Retina (tissue), 1 donor: ENCODE measurements at places on chromosomes 16 and 17.

DNA sequence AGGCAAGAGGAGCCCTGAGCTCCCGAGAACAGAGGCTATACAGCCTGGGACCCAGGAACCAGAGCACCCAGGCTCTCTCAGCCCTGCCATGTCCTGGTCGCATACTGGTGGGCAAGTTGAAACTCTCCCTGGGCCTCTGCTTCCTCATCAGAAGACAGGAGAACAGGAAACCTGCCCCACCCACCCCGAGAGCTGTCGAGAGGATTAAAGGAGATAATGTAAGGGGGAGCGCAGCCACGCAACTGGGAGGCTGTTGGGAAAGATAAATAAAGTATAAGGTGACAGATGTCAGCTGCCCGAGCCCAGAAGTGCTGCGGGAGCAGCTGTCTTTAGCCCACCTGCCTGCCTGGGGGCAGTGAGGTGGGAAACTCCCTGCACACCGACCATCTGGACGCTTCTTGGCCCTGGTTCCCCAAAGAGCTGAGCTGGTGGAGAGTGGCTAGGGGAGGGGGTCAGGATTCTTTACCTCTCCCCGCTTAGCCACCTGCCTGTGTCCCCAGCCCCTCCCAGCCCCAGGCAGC is 6.8 kb downstream of the KIF19 start:
- DNase-seq: peak; percentile 61

DNA sequence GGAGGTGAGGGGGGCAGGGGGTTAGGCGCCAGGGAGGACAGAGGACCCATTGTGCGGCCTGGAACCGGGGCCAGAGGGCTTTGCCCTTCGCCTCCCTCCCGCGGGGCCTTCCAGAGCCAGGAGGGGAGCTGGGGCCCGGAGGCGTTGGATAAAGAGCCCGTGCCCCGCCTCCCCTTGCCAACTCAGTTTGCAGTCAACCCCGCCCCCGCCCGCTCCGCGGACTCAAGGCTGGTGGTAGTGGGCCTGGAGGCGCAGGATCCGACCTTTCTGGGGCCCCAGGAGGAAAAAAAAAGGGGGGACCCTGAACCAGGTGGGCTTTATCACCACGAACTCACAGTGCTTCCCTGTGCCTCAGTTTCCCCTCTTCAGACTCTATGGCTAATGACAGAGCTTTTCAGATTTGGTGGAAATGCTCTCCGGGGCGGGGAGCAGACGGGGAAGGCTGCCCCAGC is 2.0 kb upstream of the SPHK1 start:
- peak; percentile 76 for DNase-seq

DNA sequence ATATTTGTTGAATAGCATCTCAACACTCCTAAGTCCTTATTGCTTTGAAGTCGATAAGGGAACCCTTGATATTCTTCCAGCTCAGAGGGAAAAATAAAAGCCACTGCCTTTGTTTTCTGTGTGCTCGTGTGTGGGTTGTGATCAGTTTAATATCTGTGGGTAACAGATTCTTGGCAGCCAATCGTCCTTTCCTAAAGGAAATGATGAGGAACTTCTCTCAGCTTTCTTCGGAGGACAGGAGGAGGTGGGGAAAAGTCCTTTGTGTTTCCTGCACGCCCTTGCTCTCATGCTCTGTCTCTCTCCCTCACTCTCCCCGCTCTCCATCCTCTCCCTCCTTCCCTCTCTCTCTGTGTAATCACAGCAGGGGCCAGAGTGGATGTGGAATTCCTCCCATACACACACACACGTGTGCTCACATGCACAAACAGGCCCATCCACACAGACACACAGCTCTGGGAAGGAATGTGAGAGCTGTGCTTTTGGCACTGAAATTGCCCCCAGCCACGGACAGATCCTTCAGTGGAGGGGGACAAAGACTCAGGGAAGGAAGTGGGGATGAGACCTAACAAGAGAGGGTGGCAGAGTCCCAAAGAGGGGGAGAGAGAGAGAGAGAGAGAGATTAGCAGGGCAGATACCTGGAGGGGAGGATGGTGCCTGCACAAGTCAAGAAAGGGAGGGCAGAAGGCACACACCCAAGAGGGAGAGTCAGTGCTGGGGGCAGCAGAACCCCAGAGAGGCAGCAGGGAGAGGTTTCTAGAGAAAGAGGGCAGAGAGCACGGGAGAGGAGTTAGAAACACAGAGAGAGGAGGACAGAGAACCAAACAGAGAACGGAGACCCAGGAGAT is 83.5 kb upstream of the PLCG2 start:
- DNase-seq: no peak

DNA sequence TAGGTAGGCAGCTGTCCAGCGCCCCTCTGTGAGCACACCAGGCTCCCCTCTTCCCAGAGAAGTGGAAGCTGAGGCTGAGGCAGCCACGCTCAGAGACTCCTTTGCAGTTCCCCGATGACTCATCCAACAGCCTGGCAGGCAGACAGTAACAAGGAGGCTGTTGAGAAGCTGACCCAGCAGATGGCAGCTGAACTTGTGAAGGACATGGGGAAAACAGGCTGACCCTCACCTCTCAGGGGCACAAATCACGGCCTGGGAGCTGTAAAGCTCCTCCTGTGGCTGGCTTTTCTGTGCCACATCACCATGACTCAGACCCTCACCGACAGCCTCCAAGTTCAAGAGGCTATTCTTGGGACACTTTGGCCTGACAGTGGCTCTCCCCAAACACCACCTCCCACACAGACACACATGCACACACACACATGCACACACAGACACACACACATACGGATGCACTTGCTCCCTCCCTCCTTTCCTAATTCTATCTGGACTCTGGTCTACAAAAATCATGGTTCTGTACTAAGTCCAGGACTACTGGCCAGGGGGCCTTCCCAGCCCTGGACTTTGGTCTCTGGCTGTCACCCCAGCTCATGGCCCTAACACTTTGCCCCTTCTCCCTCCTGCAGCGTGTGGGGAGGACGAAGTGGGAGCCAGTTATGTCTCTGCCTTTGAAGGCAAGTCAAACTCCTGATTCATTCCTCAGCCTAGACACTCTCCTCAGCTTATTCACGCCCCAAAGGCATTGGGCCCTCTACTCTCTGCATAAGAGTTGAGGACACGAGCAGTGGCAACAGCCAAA is 23.2 kb downstream of the MAP3K14 start:
- DNase-seq: no peak

DNA sequence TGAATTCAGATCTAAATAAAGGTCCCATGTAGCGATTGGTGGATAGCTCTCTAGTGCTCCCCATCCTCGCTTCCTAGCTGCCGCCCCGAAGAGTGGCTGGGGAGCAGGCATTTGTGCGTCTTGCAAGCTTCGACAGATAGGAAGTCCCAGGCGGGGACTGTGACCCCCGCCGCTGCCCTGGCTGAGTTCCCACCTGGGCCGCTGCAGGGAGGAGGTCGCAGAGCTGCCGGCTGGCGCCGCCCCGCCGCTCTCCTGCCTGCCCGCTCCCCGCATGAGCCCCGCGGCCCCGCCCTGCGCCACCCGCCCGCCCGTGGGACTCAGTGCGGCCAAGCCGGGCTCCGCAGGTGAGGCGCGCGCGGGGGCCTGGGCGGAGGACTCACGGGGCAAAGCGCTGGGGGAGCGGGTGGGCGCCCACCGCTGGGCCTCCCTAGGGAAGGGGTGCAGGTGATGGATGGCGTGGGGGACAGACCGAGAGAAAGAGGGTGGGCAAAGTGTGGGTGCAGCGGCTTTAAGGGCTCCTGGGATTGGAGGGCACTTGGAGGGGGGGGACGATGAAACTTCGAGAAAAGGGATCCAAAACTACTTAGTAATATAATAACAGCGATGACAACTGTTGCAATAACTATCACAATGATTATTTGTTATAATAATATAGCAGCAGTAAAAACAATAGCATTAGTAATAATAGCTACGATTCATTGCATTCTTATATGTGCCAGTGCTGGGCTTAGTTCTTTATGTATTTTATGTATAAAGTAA is at the start of gene OTOA:
Gene OTOA, plus strand, starts transcription at position 80 of the 759 bp plus-strand sequence. CDS start 14,547 bp downstream, outside the sequence.
- no peak for DNase-seq

- DNase-seq: peak; percentile 31
These were observed 353.2 kb downstream of the MAF start for GRCh38 chr16:79247386-79247785.

DNA sequence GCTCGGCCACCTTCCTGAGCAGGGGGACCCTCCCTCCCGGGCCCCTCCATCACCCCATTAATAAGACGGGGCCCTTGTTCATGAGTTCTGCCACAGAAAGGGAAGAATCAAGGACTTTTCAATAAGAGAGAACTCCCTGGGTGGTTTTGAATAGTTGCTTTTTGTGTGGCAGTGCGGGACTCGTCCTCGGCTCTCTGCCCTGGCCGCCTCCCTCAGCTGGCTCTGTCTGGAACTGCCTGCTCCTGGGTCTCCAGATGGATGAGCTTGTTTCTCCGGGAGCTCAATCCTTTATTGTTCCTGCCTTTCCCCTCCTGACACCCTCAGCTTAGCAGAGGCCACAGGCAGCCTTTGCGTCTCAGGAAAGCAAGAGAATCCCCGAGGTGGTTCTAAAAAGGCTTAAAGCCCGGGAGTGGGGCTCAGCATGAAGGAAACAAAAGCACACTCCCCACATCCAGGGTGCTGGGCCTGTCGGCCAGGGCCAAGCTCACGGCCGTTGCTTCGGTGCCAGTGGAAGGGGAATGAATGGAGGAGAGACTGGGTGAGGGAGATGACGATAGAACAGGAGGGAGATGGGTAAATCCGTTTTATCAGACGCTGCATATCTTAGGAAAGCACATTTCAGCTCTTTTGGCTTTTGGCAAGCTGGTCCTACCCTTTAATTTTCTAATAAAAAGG is 60.2 kb downstream of the RAI1 start:
- peak; percentile 85 for DNase-seq

DNA sequence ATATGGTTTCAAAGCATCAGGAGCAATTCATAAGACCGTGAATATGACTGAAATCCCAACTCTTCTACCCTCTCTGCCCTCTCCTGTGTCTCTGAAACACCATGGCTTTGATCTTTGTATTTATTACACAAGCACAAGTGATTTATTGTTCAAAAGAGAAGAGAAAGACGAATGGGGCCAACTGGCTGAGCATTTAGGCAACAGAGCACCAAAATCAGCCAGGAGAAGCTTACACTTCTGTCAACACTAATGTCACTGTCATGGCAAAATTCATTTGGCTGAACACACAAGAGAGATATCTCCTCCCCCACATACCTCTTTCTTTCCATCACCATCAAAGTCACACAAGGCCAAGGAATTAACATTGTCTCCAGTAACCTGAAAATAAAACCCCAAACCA is 9.3 kb downstream of the BBS2 start:
- no peak for DNase-seq

- DNase-seq: peak; percentile 81
These were observed 72.6 kb downstream of the SDK2 start for GRCh38 chr17:73571511-73572130.

DNA sequence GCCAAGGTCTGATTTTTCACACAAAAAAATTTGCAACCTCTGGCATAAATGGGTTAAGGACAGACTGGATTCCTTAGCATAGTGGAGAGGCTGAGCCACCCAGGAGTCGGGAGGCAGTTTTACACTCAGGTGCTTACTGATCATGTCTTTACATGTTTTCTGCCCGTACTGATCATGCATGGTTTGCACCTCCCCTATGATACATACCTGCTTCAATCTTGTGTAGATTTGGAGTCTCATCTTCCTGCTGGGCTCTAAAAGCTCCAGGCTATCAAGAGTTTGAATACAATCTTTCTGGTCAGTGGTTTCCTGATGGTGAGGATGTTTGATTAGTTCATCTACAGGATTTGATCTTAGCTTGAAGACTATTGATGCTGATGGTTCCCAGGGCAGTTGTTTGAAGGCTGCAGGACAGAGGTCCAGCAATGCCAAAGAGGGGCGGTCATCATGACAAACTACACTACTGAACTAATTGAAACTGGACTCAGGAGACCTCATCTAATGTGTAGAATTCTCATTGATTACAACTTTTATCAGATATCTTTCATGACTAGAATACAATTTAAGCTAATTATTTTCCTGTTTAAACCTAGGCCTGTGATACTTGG is 6.9 kb downstream of the C1QBP start:
- DNase-seq: peak; percentile 38

DNA sequence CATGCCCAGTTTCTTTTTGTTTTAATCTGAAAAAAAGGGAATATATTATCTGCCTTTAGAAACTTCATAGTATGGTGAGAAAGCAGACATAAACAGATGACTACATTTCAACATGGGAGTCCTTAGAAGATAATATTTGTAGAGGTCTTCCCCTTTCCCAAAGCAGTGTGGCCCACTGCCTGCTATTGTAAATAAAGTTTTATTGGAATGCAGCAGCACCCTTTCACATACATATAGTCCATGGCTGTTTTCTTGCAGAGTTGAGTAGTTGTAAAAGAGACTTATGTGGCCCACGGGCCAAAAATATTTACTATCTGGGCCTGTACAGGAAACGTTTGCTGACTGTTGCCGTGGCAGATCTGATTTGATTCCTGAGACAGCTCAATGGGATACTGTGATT is 8.5 kb downstream of the KATNIP start:
- no peak for DNase-seq

DNA sequence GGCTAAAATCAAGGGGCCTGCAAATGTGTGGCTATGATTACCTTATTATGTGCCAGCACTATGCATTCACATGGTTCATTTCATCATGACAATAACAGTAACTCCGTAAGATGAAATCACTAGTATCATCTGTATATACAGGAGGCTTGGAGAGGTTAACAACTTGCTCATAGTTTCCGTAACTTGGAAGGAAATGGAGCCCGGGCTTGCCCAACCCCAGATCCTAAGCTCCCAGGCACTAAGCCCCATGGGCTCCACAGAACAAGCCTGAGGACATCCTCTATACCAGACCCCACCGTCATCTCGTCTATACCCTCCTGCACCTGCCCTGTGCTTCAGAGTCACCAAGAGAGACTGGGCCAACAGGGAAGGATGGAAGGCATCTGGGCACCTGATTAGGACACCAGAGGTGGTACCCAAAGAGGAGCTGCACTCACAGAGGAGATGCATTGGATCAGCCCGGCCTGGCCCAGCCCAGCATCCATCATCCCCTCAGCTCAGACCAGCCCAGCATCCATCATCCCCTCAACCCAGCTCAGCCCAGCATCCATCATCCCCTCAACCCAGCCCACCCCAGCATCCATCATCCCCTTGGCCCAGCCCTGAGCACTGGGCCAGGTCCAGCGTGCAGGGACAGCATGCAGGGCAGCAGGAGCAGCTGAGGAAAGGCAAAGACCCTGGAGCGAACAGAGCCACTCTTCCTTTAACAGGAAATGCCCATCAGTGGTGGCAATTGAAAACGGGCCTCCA is 28.5 kb downstream of the NSMCE1 start:
- no peak for DNase-seq

DNA sequence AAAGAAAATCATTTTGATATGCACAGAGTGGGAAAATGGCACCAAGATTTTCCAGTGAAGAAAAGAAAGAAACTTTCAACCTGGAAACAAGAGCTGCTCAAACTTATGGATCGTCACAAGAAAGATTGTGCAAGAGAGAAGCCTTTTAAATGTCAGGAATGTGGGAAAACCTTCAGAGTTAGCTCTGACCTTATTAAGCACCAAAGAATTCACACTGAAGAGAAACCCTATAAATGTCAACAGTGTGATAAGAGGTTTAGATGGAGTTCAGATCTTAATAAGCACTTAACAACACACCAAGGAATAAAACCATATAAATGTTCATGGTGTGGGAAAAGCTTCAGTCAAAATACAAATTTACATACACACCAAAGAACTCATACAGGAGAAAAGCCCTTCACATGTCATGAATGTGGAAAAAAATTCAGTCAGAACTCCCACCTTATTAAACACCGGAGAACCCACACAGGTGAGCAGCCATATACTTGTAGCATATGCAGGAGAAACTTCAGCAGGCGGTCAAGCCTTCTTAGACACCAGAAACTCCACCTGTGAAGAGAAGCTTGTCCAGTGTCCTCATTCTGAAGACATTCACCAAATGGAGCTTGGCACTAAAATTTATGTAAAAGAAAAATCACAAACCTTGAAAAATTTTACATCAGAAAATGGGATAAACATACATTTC is 12.2 kb downstream of the ZNF75A start:
- no peak for DNase-seq
